COR-L47 (cell line): ENCODE measurements at places on chromosomes 6 and 20.
A peak's percentile ranks its signal among the peaks of the same experiment; 100 is the strongest.

DNA sequence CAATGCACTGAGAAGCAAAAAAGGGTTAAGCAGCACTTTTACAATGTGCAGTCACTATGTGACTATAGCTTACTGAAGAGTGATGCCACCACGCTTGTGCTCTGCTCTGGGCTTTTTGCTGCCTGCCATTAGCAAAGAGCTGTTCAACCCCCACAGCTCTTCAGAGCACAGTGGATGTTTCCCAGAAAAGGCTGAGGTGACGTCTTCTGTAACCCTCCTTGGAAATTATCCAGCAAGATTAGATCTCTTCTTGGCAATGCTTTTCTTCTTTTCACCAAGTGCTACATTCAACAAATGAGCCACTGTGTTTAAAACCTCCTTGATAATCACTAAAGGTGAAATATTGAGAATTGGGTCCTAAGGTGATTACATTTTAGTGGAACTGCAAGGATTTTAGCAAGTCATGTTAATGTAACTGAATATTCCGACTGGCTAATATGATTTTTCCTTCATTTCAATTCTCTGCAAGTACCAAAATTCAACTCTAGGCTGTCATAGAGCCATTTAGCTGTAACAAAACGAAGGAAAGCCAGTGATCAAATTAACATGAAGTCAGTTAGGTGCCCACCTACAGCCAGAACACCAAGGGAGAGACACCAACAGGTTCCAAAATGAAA lies 34.9 kb downstream of the ELOVL5 start:
- DNase-seq: no peak

DNA sequence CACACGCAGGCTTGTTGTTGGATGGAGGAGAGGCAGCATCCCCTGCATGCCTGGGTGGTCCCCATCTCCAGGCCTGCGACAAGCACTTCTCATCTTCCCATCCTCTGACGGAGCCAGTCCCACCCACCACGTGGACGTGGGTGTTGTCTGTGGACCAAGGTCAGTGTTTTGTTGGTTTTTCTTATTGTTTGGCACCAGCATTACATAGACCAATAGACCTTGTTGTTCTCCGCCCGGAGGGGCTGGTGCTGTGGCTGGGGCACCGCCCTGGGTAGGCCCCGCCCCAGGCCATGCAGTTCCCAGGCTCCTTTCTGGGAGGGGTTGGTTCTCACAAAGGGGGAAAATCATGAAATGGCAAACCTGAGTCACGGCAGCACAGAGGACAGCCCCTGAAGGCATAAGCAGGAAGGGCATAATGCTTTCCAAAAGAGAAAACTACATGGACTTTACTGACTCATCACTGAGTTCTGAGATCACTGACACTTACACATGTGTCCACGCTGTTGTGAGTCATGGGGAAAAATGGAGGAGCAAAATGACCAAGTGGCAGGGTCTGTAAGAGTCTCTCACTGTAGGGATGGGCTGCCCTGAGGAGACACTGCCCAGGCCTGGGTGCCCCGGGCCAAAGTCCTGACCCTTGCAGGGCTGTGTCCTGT lies 90.8 kb downstream of the THBS2 start:
- DNase-seq: no peak

- DNase-seq: peak; percentile 59
These were observed 141.5 kb downstream of the ANKRD60 start for GRCh38 chr20:58086763-58087561.

- DNase-seq: no peak
These were observed 21.0 kb upstream of the OCSTAMP start for GRCh38 chr20:46571418-46571817.

DNA sequence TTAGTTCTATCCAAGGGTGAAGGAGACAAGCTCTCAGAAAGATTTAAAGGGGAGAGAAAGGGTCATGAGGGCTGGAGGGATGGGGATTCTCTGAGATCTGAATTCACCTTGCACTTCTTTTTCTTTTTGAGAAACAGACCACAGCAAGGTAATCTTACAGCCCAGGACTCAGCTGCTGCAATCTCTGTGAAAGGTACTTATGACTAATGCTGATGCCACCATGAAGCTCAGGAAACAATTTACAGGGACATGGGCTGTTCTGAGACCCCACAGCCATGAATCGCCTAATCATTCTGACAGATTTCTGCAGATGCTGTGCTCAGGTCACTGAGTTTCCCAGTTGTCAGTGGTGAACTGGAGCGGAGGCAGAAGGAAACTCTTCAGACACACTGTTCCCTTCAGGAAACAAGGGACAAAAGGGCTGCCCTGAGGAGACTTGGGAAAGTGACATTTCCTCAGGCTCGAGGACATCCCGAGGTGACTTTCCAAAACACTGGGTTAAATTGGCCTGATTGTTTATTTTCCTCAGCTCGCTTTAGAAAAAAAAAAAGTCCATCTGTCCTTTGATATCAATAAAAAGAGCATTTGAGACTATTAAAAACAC lies 103.8 kb upstream of the PLCB4 start:
- DNase-seq: no peak
